Activated CD4-positive, alpha-beta memory T cell treated with anti-CD3 and anti-CD28 coated beads, Interleukin-2, amount 10 ng/mL, durations not matched to agents 7 days and 5 days (primary cell): ENCODE measurements at places on chromosomes 12 and 14.

DNA sequence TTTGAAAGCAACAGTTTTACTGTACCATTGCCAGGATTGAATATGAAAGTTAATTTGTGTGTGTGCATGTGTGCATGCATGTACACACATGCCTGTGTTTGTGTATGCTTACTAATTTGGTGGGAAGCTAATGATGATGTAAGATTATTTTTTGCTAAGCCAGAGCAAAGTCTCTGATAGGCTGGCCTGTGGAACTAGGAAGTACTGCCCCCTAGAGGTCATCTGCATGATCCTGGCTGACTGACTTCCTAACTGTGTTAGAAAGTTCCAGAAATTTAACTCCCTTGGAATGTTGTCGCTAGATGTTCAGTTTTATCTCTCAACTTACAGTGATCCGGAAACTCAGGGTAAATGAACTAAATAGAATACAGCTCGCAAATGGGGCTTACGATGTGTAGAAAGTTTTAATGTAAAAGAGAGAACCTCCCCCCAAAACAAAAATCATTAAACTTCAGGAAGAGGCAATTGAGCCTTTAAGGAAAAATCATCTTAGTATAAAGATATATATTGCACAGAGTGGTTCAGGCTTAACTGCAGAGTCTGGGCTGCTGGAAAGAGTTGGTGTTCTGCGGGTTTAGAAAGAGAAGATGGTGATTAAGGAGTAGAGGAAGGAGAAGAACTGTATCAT lies 34.3 kb upstream of the SLC38A1 start:
- no peak overlapping the region for H3K27ac ChIP-seq
- peaks cover 1% of the 10 kb centered on the region for H3K4me1 ChIP-seq
- peaks cover 2% of the 10 kb centered on the region for H3K36me3 ChIP-seq
- H3K4me3 ChIP-seq, result no peak overlapping the region
- DNase-seq, result peak; percentile 39

DNA sequence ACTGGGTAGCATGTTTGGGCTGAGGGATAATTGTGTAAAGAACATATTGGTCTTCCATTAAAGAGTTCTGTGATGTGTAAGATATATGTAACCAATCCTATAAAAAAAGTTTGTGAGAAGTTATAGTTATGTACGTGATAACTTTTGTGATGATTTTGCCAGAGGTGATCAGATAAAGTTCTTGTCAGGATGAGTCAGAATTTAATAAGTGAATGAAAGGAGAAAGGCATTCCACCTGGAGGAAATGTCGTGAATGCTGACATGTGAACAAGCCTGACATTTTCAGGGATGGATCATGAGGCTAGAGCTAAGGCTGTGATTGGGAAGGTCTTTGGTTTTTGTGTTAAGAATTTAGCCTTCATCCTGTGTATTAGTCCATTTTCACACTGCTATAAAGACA lies 241.5 kb downstream of the SNAPC1 start:
- no peak overlapping the region for H3K4me3 ChIP-seq
- peaks cover 8% of the 10 kb centered on the region for H3K27me3 ChIP-seq
- H3K4me1 ChIP-seq, result no peaks in the 10 kb centered on the region
- no peak for DNase-seq
- H3K36me3 ChIP-seq, result no peaks in the 10 kb centered on the region
- no peak overlapping the region for H3K27ac ChIP-seq

GRCh38 chr14:76948976-76949375 lies 79.5 kb downstream of the IRF2BPL start:
- no peaks in the 10 kb centered on the region for H3K27me3 ChIP-seq
- no peak overlapping the region for H3K27ac ChIP-seq
- no peaks in the 10 kb centered on the region for H3K36me3 ChIP-seq
- peaks cover 54% of the 10 kb centered on the region for H3K4me1 ChIP-seq

GRCh38 chr12:95882873-95883272 lies 24.1 kb downstream of the SNRPF start:
- H3K27me3 ChIP-seq, result peaks cover 11% of the 10 kb centered on the region
- no peak overlapping the region for H3K4me3 ChIP-seq
- H3K36me3 ChIP-seq, result no peaks in the 10 kb centered on the region

DNA sequence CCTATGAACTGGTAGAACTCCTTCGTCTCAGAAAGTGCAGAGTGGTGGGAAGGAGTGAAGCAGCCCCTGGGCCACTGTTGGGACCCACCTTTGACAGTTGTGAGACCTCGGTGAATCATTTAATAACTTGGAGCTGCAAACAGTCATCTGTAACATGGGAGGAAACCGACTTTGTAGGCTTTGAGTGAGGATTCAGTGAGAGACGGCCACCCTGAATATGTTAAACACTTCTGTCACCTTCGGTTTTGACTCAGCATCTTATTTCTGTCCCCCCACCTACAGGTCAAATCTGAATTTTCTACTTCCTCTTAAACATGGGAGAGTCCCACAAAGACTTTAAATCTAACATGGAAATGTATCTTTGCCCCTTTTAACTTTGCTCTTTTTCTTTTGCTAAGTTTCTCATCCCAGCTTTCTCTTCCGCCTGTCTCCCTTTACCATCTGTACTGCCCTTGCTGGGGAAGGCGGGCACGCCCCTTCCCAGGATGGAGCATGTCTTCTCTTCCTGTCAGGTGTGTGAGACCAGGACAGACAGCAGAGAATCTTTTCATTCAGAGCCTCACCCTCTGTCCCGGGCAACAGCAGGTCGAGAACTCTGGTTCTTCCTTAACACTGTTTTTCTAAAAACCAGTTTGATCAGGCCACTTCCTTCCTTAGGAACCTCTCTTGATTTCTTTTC lies 37.1 kb downstream of the ZC3H14 start:
- peaks cover 50% of the 10 kb centered on the region for H3K4me1 ChIP-seq
- peaks cover 57% of the 10 kb centered on the region for H3K36me3 ChIP-seq
- no peaks in the 10 kb centered on the region for H3K27me3 ChIP-seq

DNA sequence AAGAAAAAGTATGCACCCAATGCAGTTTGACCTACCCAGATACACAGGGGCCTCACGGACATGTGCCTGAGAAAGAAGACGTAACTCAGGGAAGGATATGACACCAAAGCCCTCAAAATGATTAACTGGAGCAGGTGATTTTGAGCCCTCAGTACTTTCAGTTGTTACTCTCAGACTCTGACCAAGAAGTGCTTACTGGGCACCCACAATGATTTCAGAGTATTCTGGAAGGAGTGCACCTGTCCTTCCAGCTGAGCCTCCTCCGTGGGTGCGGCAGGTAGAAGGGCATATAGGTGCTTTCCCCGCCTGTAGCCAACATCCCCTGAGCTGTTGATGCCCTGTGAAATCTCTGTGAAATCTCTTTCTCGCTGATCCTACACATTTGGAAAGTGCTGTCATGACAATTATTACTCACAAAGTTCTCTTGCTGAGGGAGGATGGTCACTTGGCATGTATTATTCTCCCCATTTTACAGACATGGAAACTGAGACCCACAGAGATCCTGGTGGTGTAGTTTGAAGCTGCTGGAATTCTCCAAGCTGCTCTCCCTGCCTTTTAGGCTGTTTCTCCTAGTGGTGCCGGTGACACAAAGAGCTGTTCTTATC lies 154.3 kb upstream of the CCND2 start:
- H3K4me1 ChIP-seq, result peaks cover 63% of the 10 kb centered on the region
- H3K4me3 ChIP-seq, result peak overlapping the region; percentile 63
- peak overlapping the region; percentile 90 for H3K27ac ChIP-seq
- peaks cover 8% of the 10 kb centered on the region for H3K27me3 ChIP-seq
- peak; percentile 56 for DNase-seq

GRCh38 chr14:92719421-92719820 lies 29.0 kb downstream of the LGMN start:
- no peak overlapping the region for H3K4me3 ChIP-seq
- no peak overlapping the region for H3K27ac ChIP-seq
- peaks cover 9% of the 10 kb centered on the region for H3K4me1 ChIP-seq
- no peak for DNase-seq
